ENCODE measurements at places on chromosomes 11 and 22.

GRCh38 chr22:43101306-43101705, 9.2 kb upstream of the BIK start:
- DNase-seq = no peak

DNA sequence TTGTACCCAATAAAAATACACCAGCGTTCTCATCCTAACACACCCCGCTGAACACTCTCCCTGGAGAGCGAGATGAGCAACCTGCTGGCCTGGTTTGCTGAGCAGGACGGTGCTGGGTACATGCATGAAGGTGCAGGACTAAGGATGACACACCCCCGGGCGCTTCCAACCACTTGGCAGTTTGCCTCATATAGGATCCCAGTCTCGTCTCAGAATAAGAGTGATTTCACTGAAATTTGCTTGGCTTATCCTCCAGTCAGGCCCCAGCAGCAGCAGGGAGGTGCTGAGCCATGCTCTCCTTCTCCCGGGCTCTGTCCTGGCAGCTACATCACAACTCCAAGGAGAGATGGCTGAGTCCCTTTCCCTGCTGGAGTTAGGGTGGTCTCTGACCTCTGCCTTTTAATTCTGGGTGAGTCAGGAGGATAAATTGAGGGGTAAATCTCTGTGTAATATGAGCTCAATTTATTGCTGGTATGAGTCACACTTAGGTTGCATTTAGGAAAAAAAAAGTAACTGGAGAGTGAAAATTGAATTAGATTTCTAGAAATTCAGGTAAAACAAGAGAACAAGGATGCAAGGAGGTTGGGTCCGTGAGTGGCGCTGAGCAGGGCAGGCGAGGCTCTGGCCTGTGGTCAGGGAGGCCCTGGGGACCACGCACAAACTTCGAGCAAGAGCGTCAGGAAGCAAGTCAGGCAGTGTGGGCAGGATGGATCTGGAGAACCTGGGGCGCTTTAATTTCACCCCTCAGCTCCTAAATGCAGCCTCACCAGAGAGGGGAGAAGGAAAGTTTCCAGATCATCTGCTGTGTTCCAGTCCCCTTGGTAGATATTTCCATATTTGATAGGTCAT, 974.0 kb downstream of the TBC1D22A start:
- no peak for DNase-seq

DNA sequence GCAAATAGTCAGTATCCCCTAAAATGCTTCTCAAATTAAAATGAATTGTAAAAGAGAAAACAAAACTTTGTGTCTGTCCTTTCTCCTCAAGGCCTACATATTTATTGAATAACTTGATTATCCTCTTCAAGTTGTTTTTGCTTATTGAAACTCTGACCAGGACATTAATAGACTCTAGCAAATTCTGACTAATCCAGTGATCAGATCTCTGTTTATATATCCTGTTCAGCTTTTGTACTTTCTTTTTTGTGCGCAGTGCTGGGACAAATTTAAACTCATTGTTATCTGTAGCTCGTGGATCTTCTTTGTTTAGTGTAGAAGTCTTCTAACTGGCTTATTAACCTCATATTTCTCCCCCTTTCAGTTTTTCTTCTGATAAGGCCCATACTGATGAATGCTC, 139.9 kb upstream of the SORL1-AS1 start:
- no peak for DNase-seq

- DNase-seq = no peak
These were observed 41.9 kb downstream of the BID start for GRCh38 chr22:17732251-17732854.

DNA sequence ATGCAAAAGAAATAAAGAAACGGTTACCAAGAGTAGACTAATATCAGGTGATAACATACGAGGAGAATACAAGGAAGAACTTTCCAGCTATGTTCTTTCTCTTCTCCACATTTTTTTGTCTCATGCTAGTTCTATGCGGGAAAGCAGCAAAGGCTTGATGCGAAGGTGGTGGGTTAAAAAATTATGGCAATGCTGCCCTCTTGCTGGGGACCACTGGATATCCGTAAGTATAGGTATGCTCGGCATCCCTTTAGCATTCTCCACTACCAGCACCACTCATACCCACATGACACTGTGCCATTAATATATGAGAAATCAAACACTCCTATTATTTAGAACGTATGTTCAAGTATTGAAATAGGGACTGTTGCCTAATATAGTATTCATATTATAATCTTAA, 776.4 kb downstream of the LRRC4C start:
- DNase-seq = no peak

All from brain microvascular endothelial cell (primary cell).